NCI-H1417 treated with DMSO at 0.1 percent for 48 hours (cell line): ENCODE measurements at places on chromosomes 5 and 9.

DNA sequence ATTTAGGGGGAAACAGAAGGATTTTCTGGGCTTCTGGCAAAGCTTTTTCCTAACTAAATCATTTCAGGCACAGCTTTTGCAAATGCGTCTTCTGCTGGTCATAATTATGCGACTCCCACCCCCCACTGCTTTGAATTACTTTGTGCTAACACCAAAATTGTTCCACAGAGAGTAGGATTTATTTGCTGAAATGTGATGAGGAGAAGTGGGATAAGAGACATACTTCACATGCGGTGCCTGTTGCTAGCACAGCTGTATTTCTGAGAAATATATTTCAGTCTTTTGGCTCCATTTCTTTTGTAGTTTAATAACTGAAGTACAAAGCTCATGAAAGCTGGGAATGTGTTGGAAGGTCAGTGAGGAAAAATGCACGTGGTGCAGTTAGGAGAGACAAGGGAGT, 83.2 kb upstream of the TAS2R1 start:
- no peak for DNase-seq

- no peak for DNase-seq
Measured at GRCh38 chr5:110063640-110064602, 374.2 kb downstream of the MAN2A1 start.

DNA sequence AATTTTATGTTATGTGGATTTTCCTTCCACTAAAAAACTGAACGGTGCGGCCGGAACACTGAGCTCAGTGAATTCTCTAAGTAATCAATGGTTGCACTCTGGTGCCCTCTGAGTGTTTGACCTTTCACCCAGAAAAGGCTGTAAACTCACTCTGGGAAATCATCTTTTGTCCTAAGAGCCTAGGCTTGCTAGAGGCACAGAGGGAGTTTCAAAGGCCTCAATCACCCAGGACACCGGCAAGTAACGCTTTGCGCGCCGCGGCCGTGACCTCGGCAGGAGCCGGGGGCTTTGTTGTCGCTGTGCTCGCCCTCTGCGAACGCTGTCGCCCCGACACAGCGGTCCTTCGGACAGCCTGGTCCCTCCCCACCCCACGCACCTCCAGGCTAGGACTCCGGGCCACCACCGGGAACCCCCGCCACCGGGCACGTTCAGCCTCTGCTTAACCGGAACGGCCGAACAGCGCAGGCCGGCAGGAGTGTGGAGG, 703 bp downstream of the ISCA1 start:
- DNase-seq: no peak

DNA sequence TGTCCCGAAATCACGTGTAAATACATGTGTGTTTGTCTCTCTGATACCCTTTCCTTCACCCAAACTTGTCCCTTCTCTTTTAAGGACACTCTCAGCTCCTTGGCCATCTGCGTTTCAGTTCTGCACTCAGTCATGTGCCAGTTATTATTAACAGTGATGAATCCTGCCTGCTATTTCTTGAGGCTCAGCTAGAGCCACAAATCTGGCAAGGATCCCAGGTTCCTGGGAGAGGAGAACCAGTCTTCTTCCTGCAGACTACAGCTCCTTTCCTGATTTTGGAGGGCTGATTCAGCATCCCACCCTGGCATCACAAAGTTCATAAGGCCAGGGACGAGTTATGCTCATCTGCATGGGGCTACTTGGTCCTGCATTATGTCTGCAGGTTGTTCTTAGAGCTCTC, 5.6 kb downstream of the MAMDC2 start:
- DNase-seq: no peak

DNA sequence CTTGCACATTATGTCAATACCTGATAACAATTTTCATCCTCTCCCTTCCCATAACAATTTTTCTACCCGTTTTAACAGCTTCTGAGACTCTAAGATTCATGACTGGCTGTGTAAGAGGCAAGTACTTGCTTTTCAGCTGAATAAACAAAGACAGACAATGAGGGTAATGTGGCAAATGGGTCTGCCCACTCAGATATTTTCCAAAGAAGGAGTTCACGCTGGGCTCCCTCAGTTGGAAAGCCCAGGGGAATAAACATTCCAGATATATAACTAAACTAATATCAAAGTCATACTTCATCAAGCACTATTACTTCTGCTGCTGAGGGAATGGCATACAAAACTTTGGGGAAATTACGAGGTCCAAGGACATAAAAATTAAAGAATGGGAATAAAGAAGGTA, 24.4 kb downstream of the MEGF9 start:
- DNase-seq: peak; percentile 74

- no peak for DNase-seq
Measured at GRCh38 chr9:126702151-126703001, 88.6 kb downstream of the LMX1B start.

GRCh38 chr5:109830955-109831502, 141.3 kb downstream of the MAN2A1 start:
- no peak for DNase-seq

DNA sequence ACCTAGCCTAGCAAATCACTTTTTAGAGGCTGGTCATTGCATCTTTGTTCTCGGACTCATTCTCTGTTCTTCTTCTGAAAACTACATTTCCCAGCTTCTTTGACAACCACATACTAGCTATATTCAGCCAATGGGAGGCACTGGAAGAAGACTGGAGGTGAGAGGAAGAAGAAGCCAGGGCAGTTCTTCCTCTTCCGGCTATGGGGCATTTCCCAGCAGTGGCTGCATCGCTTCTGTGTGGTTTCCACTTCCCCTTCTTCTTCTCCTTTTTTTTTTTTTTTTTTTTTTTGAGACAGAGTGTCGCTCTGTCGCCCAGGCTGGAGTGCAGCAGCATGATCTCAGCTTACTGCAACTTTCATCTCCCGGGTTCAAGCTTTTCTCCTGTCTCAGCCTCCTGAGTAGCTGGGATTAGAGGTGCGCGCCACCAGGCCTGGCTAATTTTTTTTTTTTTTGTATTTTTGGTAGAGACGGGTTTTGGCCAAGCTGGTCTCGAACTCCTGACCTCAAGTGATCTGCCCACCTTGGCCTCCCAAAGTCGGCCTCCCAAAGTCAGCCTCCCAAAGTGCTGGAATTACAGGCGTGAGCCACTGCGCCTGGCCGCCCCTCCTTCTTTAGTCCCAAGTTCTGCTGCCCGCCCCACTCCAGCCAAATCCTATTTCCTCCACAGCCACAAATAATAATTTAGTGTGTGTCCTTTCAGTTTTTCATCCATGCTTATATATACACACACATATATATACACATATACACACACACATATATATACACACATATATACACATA, 6.9 kb upstream of the UBAP1 start:
- DNase-seq: no peak
